CD4-positive, alpha-beta T cell treated with Interleukin-17A for 1 hour (primary cell): ENCODE measurements at places on chromosomes 11 and 22.

DNA sequence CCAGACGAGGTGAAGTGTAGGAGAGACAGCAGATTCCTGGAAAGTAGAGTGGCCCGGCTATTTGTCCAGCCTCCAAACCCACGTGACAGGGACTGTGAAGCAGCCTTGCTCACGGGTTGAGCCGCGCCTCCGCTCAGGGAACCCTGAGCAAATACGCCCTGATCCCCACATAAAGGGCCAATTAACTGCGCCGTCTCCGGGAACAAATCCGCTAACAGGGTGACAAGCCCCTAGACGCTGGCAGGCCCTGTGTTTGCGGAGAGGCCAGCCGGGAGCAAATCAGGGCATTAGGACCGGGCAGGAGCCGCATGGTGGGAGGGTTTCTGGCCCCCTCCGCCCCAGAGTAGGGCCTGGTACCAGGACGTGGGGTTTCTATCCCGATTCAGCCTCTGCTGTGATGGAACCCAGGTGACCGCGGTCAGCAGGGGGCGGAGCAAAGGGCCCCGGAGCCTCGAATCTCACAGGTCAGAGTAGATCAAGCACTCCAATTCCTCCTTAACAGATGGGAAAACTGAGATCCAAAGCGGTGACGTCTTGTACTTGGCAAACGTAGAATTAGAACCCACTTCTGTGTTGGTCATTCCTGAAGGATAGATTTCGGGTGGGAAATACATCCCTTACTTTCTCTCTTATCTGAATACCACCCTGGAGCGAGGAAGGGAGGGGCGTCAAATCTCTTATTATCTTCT, 2.0 kb upstream of the ROBO3 start:
- DNase-seq, result no peak

GRCh38 chr11:68687311-68687710, 3.0 kb downstream of the GAL start:
- DNase-seq, result no peak

- no peak for DNase-seq
Measured at GRCh38 chr11:22130462-22131053, 62.3 kb upstream of the ANO5 start.

DNA sequence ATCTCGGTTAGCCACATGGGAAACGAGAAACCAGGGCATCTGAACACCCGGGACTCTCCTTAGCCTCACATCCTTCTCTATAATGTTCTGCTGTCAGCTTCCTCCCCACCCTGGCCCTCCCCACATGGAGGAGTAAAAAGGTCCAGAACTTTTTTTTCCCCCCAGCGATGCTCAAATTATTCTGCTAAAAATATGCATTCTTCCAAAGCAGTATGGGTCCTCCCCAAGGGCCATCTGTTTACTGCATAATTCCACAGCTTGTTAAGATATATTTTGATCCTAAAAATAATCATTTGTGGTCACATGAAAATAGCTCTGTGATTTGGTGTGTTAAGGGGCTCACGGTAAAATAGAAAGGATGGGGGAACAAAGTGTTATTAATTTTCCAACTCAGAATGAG, 281.5 kb upstream of the NARS2 start:
- DNase-seq, result no peak

DNA sequence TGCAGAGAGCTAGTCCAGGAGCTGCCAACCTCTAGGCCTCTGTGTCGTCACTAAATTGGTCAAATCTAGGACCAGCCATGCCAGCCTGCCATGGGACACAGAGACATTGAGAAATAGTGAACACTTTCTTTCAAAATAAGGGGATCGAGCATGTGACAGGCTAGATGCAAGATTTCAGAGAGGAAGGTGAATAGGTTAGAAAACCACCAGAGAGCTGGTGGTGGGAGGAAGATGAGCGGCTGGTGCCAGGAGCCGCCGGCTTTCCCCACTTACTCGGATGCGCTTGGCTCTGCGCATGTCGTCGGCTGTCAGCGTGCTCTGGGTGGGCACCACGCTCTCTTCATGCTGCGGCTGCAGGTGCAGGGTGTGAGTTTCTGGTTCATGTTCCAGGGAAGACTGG, 35.4 kb upstream of the NFRKB start:
- DNase-seq, result no peak

GRCh38 chr22:31241936-31242335, 29.8 kb downstream of the LIMK2 start:
- no peak for DNase-seq

- DNase-seq, result no peak
Measured at GRCh38 chr11:8337130-8337795, 73.6 kb upstream of the LMO1 start.

GRCh38 chr22:19657252-19658056, 56.8 kb upstream of the SEPTIN5 start:
- DNase-seq, result no peak

DNA sequence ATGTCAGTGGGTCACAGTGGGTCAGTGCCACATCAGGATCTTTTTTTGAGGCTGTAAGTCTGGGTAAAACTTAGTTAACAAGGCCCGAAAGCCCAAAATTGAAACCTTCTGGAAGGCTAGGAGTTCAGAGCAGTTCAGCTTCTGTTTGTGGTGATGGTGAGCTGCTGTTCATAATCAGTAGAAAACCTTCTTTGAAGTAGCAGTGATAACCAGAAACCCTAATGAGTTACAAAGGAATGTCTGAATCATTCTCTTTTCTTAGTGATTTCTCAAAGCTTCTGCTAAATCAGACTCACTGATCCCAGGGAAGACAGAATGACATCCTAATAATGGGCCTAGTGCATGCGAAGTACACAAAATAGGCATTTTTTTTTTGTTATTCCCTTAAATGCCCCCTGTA, 124.7 kb downstream of the PARVA start:
- no peak for DNase-seq

DNA sequence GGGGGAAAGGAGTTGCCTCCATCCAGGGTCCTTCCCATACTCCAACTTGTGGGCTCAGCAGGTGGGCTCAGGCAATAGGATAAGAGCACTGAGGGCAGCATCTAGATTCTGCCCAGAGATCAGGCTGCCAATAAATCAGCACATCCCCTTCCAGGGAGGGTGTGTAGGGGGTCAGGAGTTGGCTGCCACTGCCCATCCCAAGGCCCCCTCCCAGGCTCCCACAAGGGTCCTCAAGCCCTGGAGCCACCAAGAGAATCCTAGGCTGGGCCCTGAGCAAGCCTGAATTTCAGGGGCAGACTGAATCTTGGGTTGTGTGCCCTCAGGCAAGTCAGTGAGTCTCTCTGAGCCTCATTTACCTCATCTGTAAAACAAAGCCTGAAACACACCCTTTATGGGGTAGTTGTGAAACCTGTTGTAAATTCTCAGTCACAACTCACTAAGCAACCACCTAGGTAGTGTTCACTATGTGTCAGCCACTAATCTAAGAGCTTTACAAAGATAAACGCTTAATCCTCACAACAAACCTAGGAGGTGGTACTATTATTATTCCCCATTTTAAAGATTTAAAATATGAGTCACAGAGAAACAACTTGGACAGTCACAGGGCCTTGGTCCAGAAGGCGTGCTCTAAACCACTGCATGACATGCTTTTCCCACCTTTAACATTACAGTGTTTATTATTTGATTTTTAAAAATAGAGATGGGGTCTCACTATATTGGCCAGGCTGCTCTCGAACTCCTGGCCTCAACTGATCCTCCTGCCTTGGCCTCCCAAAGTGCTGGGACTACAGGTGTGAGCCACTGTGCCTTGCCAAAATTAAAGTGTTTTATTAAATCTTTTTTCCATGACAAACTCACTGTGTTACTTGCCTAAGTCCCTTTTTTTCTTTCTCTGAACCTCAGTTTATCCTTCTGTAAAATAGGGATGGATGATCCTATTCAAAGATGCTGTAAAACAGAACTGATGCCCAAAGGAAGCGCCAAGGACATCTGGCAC, 36.2 kb downstream of the LMO1 start:
- no peak for DNase-seq

GRCh38 chr11:29183301-29183700, 833.5 kb downstream of the KCNA4 start:
- DNase-seq, result no peak

GRCh38 chr11:23789938-23790371, 706.9 kb upstream of the LUZP2 start:
- DNase-seq, result no peak

GRCh38 chr11:57181678-57182305, at the start of gene LRRC55:
Gene LRRC55, plus strand, starts transcription at chr11:57181953. Its CDS starts 70 bp downstream, at chr11:57182023.
- DNase-seq, result no peak
